Right renal pelvis (tissue), 4 donors: ENCODE measurements at places on chromosomes 11 and 22. TPM values are rescaled to one million over a fixed set of nuclear protein-coding genes. Genes with fewer than 3 reads are reported as not detected.
A peak's percentile ranks its signal among the peaks of the same experiment; 100 is the strongest.

IGLL1 gene
- 0.51 TPM for polyA plus RNA-seq

DDI1 gene
- polyA plus RNA-seq = not detected

- DNase-seq = peak; percentile 16
Measured at GRCh38 chr11:128463371-128463829, 124.0 kb downstream of the ETS1 start.

MS4A15 gene
- polyA plus RNA-seq = not detected

DNA sequence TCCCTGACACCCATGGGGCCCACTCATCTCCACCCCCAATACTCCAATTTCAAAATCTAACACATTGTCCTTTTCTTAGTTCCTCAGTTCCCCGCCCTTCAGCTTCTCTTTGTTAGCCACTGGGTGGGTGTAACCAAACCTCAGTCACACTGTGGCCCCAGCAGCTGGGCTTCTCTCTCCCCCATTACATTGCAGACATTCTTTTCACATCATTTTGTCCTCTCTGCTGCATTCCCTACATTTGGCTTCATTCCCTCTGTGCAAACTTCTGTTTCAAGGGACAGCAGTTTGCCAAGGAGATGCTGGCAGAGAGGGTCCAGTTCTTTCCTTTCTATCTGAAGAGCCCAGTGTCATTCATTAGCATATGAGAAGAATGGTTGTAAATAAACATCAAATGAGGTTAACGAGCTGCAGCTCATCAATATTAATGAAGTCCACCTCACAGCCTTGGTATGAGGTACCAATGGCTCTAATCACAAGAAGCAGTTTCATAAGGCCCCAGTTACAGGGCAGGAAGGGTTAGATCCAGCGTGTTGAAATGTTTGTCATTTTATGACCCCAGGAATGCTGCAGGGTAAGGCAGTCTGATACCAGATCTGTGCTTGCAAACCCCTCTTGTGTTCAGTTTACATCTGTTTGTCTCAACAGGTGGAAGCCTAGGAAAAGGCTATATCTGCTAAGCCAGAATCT is 72.3 kb downstream of the ARFGAP2 start:
- no peak for DNase-seq

DNA sequence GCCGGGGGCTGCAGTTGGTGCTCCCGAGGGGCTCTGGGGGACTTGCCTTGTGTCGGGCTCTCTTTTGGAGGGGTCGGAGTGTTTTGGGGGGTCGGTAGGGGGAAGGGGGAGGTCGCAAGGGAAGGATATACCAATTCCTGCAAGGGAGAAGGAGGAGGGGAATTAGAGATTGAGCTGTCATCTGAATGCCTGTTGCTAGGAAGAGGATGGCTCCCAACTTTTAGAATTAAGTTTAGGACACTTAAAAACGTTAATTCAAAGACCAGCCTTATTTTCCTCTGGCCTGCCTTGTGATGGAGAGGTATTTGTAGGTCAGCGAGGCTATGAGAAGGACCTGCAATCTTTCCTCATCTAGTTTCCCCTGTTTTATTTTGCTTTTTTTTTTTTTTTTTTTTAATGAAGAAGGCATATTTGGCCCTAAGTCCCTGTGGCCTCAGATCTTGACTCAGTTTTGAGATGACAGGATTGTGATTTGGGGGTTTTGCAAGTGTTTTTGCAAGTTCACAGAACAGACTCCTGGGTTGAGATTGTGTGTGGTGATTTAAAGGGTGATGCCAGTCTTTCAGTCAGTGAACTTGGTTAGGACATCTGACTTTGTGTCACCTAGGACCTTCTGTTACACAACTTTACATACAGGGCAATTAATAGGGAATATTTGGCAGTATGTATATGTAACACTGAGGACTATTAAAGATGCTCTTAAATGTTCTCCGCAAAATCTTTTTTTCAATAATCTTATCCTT is 672 bp downstream of the TMEM135 start:
- DNase-seq = no peak

DNA sequence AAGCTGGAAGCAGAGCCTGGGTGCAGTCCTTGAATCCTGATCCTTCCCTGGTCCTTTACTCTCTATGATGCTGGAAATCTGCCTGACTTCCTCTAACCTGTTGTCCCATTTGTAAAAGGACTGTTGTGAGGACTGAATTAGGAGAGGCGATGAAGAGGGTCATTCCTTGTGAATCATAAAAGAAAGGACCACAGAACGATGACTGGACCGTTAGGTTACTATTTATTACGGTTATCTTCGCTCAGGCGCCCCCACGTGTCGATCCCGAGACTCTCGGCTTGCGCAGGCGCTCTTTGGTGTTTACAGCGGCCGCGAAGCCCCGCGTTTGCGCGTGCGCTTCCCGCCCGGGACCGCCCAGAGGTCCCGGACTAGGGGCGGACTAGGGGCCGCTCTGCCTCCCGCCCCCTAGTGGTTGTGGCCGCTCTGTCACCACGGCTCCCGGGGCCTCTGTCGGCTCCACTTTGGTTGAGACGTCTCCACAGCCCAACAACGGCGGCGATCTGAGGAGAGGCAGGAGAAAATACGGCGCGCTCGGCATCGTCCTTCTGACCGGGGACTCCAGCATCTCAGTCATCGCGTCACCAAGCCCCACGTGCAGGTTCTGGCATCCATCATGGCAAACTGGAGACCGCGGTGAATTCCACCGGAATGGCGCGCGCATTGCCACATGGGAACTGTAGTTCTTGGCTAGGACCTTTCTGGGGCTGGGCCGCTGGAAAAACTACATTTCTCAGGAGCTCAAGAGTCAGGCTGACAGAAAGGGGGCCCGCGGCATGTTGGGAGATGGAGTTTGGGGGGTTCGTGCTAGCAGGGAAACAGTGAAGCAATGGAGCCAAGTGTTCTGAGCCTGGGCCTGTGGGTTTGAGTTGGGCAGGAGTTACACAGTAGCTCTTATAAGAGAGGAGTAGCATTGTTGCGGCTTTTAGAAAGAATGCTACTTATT is at the start of gene STARD10:
Gene STARD10, minus strand, starts transcription at position 623 of the 943 bp plus-strand sequence. CDS start 12,866 bp downstream, outside the sequence.
- DNase-seq = peak; percentile 95

- DNase-seq = no peak
Measured at GRCh38 chr22:20186183-20186870, 35.5 kb upstream of the CCDC188 start.

GRCh38 chr22:19184276-19184997 is 5.9 kb upstream of the SLC25A1 start:
- DNase-seq = no peak

GRCh38 chr11:34565417-34566207 is 52.0 kb upstream of the ELF5 start:
- DNase-seq = no peak

GRCh38 chr22:41240377-41241132 is at the start of gene CHADL:
Gene CHADL (minus strand): TSS chr22:41240931. CDS start chr22:41240881, 50 bp downstream.
- no peak for DNase-seq

GRCh38 chr22:38755155-38755910 is 465 bp downstream of the SUN2 start:
- DNase-seq = no peak

CAPN5 gene
- 22.6 TPM for polyA plus RNA-seq
